Aorta (tissue), 5 donors: ENCODE measurements at places on chromosomes 7 and 10. TPM values are rescaled to one million over a fixed set of nuclear protein-coding genes. Genes with fewer than 3 reads are reported as not detected.

Gene STEAP1B
- polyA plus RNA-seq = not detected

Gene FGL2
- 117 TPM for polyA plus RNA-seq

Gene ACTR1A
- polyA plus RNA-seq = 46.8 TPM

Gene NRG3
- 0.50 TPM for polyA plus RNA-seq

Gene ATOH7
- polyA plus RNA-seq = not detected

Gene STN1
- 16.9 TPM for polyA plus RNA-seq

Gene THAP5
- 13.0 TPM for polyA plus RNA-seq

Gene AZGP1
- polyA plus RNA-seq = 0.13 TPM

Gene ADCYAP1R1
- polyA plus RNA-seq = not detected

Gene NYAP1
- polyA plus RNA-seq = 0.18 TPM

Gene SLC13A4
- polyA plus RNA-seq = not detected

Gene CWF19L1
- 24.5 TPM for polyA plus RNA-seq

Gene HNRNPF
- polyA plus RNA-seq = 63.2 TPM

Gene HTR7
- polyA plus RNA-seq = 2.1 TPM

Gene LIPJ
- polyA plus RNA-seq = not detected

Gene PNLIP
- polyA plus RNA-seq = 0.88 TPM

Gene MUC3A
- polyA plus RNA-seq = 5.5 TPM

Gene SUN3
- polyA plus RNA-seq = not detected

Gene PLAC9
- 72.6 TPM for polyA plus RNA-seq

Gene SPDYE5
- not detected for polyA plus RNA-seq

Gene MYH16
- polyA plus RNA-seq = not detected

Gene FLNC
- polyA plus RNA-seq = 18.3 TPM

Gene SPDYE2B
- not detected for polyA plus RNA-seq

Gene ECHDC3
- 10.1 TPM for polyA plus RNA-seq

Gene NRP1
- 52.9 TPM for polyA plus RNA-seq

Gene EPO
- not detected for polyA plus RNA-seq

Gene LLCFC1
- polyA plus RNA-seq = not detected

Gene STOX1
- polyA plus RNA-seq = not detected

Gene NPC1L1
- 6.1 TPM for polyA plus RNA-seq

Gene VGF
- not detected for polyA plus RNA-seq
